ENCODE measurements at places on chromosomes 7 and 10.

GRCh38 chr10:60573336-60573735 is 183.7 kb upstream of the ANK3 start:
- DNase-seq, result no peak

DNA sequence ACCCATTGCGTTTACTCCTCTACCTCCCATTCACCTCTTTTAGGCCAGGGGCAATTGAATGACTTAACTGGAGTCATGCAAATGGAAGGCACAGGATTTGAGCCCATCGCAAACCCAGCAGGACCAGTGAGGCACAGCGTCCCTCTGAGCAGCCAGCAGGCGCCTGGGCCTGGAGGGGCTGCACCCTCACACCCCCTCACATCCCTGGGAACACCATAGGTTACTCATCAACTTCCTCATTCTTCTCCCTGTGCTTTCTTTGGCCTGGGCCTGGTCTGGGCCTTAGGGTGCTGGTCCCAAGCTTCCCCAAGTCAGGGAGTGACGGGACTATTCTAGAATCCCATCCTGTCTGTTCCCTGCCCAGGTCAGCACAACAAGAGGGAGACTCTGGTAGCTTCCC is 169.4 kb upstream of the EEPD1 start:
- peak; percentile 18 for DNase-seq

GRCh38 chr10:50918529-50918928 is 33.1 kb upstream of the A1CF start:
- DNase-seq, result no peak

DNA sequence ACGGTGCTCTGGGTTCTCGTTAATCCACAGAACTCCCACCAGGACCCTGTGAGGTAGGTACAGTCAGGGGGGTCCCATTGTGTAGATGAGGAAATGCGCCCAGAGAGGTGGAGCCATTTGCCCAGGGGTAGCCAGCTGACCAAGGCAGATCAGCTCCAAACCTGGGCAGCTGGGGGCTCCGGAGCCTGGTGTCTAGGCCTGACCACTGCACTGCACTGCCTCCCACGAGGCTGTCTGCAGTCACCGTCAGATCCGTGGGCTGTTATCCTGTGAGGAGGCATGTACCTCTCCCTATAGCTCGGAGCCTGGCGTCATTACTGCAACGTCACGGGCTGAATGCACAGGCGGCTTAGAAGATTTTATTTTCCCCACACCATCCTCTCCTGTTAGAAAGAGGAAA is 411.8 kb upstream of the FOXK1 start:
- no peak for DNase-seq

DNA sequence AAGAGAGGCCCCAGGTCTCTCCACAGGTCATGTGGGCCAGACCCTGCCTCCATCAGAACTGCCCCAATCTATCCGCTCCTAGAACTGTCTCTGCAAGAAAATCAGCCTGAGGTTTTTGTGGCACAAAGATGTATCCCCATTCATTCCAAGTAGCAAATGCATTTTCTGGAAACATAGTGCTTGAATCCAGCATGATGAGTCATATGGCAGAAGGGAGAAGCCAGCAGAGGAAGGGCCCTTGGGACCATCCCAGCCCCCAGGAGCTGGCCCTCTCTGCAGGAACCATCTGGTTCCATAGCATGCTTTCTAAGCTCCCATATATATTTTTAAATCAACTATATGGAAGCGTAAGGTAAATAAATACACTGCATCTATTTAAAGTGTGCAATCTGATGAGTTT is 563.2 kb downstream of the GALNT17 start:
- no peak for DNase-seq

All from EL (cell line).